ENCODE measurements at places on chromosomes 5 and 9.

DNA sequence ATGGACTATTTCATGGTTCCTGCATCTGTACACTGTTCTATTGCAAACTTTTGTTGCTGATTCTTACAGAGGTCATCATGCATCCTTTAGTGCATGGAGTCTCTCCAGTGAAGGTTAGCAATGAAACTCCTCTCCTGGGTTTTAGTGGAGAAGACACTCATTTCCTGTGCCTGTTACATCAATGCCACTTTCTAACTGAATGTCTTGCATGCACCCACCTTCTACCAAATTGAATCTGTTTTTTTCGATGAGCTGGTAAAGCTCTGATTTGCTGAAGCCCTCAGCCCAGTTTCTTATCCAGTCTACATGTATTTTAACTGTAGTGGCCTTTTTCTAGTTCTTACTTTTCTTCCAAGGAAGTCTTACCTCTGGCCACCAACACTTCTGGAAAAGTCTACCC is 591.8 kb upstream of the ADAMTS16 start:
- no peak for DNase-seq

GRCh38 chr9:109568568-109569210 is 70.6 kb upstream of the PTPN3 start:
- DNase-seq: no peak

GRCh38 chr9:105333811-105334210 is 89.4 kb downstream of the SLC44A1 start:
- no peak for DNase-seq

DNA sequence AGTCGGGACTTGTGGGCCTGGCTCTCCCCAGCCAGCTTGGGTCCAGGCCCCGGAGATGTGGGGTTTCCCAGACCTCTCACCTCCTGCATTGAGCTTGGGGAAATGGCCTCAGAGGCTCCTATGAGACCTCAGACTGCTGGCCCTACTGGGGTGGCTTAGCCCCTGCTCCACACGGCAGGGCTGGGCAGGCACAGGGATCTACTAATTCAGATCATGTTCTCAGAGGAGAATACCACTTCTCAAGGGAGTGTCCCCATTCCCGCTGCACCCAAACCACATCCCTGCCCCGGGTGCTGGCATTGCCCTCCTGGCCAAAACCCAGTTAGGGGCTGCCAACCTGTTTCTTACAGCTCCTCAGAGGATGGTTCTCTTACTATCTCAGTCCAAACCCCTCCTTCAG is 82.1 kb upstream of the LMX1B start:
- DNase-seq: no peak

DNA sequence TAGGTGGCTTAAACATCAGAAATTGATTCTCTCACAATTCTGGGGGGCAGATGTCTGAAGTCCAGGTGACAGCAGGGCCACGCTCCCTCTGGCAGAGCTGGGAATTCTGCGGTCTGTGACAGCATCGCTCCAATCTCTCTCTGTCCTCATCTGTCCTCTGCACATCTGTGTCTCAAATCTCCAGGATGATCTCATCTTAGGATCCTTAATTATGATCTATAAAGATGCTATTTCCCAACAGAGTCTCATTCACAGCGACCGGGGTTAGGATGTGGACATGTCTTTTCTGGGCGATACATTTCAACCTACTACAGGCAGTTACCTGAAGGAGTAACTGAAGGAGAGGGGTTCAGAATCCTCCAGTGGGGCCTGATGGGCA is 31.4 kb downstream of the ANKRD33B start:
- no peak for DNase-seq

GRCh38 chr5:157219491-157220271 is 39.0 kb downstream of the ITK start:
- DNase-seq: no peak

- no peak for DNase-seq
Measured at GRCh38 chr5:62212648-62213047, 93.4 kb upstream of the KIF2A start.

- DNase-seq: peak; percentile 73
Measured at GRCh38 chr9:110334183-110334582, 3.5 kb downstream of the TXNDC8 start.

DNA sequence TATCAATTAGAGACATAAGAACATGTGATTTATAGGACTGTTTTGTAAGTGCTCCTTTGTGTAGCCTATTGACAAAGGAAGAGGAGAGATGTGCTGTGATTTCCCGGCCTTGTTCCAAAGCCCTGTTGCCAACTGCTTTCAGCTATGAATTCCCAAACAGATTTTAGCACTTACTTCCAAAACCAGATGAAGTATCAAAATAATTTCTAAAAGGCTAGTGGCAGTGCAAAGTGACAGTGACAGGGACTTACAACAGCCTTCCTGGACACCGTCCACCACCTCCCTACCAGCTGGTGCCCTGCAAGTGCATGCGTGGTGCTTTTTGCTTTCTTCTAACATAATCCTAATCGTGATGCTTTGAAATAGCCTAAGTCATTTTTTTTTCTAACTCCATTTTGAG is 254.1 kb upstream of the ACTBL2 start:
- no peak for DNase-seq

- DNase-seq: no peak
Measured at GRCh38 chr5:2549900-2550299, 201.6 kb downstream of the IRX2 start.

- DNase-seq: no peak
Measured at GRCh38 chr9:30970812-30971211, 1413.6 kb upstream of the ACO1 start.

DNA sequence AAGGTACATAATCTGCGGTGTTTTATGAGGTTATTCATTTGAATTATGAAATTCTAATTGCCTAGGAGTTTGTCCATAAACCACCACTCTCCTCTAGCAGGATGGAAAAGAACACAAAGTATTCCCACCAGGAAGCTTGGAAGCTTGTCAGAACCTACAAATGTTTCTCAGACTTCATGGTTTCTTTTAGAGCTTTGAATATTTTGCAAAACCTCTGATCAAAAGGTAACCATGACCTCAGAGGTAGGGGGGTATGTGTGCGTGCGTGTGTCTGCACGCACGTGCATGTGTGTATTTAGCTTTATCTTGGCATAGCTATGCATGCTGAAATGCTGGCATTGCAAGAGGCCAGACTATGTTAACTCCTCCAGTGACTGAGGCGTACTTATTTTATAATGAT is 847.0 kb downstream of the TLE1 start:
- DNase-seq: no peak
